ENCODE measurements at places on chromosomes 1 and 21. TPM values are rescaled to one million over a fixed set of nuclear protein-coding genes. Genes with fewer than 3 reads are reported as not detected.

Gene MORN1
- 13.4 TPM for total RNA-seq

Gene HPDL
- 7.4 TPM for total RNA-seq

GRCh38 chr1:118911571-118911970, 76.6 kb downstream of the TBX15 start:
- no peak for DNase-seq

Gene COA7
- 22.0 TPM for total RNA-seq

GRCh38 chr1:23246274-23246673, 29.0 kb upstream of the HTR1D start:
- DNase-seq: no peak

DNA sequence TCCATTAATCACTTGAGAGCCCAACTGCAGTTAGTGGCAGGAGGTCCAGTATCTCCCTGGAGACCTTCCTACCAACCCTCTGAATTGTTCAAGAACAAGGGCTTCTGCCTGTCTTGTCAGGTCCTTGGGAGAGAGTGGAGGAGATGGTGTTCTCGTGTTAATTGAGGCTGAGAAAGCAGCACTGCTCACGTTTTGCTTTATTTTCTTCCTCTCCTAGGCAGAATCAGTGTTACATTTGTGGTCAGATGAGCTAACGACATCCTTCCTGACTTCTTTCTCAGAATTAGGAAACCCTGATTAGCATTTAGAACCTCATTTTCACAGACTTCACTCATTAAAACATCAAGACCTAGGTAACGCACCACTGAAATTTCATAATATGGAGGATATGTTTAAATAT, 26.4 kb upstream of the LRIG2 start:
- DNase-seq: no peak

- DNase-seq: no peak
Observed at GRCh38 chr21:35127851-35128250, 78.7 kb upstream of the RUNX1 start.

DNA sequence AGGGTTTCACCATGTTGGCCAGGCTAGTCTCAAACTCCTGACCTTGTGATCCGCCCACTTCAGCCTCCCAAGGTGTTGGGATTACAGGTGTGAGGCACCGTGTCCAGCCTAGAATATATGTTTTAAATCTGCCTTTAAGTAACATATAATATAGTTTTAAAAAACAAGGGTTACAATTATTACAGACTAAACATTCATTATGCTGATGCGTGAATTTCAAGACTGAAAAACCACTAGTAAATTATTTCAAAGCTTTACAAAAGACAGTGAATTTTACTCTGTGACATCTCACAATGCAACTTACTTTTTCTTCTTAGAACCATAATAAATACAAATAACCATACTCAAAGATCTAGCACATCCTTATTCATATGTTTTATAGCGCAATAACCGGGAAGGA, 24.7 kb downstream of the ZNF684 start:
- no peak for DNase-seq

Gene TRIM58
- total RNA-seq: 1.2 TPM

DNA sequence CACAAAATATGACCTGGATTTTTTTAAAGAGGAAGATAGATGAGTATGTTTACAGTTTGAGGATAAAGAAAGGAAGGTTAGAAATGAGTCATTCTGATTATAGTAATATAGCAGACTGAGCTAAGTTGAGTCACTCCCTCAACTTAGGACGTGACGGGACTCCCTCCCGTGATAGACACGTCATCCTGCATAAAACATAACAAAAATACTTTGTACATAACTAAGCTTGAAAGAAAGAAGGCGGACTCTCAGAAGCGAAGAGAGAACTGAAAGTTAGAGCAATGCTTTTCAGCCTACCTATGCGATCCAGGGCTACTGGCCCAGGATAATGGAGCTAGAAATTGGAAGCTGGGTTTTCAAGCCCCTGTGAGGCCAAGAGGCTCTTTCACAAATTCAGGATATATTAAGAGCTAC, 53.0 kb upstream of the DESI2 start:
- DNase-seq: no peak

Gene LCK
- 4.7 TPM for total RNA-seq

GRCh38 chr1:91744953-91745639, 140.9 kb downstream of the TGFBR3 start:
- DNase-seq: no peak

DNA sequence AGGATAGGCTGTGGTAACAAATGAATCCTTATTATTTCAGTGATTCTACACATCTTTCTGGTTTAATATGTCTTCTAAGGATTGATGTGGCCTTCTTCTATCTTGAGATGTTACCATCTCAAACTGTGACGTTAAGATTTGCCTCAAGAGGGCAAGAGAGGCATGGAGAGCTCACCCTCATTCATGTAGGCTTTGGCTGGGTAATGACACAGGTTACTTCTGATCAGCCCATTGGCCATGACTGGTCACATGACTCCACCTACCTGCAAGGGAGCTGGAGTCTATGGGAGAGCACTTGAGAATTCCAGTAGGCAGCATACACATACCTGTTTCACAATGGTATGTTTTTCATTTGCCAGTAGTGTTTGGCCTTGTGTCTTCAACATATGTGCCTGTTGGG, 30.0 kb downstream of the CACHD1 start:
- no peak for DNase-seq

Gene CFHR3
- total RNA-seq: not detected

DNA sequence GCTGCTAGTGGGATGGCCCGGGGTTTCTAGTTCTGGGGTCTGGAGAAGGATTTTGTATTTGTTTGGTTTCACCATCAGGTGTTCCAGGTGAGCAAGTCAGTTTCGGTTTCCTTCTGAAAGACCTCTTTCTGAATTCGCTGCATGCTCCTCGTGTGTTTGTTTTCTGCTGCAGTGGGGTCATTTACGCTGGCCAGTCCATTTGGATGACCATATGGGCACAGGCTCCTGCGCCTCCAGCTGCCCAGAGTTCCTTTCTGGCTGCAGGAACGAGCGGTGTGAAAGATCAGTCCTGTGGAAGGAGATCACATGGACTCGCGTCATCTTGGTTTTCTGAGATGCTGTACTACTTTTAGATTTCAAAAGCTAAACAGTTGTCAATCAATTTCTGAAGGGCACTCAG, 83.7 kb upstream of the GCLM start:
- no peak for DNase-seq

Gene GCLM
- 15.0 TPM for total RNA-seq
